Activated CD4-positive, alpha-beta T cell treated with anti-CD3 and anti-CD28 coated beads, Interleukin-2, amount 10 ng/mL, durations not matched to agents 24 days and 14 days (primary cell): ENCODE measurements at places on chromosomes 6 and 20. TPM values are rescaled to one million over a fixed set of nuclear protein-coding genes. Genes with fewer than 3 reads are reported as not detected.
A peak's percentile ranks its signal among the peaks of the same experiment; 100 is the strongest.

DNA sequence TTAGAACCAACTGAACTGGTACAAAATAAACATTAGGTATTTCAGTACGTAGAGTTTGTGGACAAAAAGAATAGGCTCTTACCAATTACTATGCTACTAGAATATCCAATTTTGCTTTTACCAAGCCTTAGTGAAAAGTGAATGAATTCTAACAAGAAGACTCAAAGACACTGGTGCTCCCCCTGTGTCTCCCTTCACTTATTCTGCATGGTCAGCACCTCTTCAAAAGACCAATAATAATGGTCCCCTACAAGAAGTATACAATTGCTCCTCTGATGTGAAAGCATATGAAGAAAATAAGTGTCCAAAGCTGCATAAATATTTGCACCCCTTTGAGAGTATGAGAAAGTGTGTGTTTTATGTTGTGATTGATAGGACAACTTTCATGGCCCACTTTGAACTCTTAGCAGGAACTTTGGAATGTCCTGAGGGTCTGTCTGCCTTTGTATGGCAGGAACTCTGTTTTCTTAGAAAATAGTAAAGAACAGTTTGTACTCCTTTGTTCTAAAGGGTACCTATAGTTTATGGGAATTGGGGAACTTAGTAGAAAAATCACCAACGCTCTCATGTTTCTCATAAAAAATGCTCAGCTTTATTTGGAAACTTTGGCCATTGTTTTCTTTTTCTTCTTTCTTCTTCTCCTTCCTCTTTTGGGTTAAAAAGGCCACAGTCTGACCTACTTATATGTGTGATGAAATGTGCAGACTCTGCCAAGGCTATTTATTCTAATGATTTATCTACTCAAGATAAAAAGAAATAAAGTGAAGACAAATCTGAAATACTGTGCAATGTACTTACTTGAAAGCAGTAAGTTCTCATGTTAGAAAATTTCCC lies 352.4 kb downstream of the LAMA2 start:
- DNase-seq = no peak

- DNase-seq = no peak
Observed at GRCh38 chr6:7087066-7087465, 20.7 kb upstream of the RREB1 start.

DNA sequence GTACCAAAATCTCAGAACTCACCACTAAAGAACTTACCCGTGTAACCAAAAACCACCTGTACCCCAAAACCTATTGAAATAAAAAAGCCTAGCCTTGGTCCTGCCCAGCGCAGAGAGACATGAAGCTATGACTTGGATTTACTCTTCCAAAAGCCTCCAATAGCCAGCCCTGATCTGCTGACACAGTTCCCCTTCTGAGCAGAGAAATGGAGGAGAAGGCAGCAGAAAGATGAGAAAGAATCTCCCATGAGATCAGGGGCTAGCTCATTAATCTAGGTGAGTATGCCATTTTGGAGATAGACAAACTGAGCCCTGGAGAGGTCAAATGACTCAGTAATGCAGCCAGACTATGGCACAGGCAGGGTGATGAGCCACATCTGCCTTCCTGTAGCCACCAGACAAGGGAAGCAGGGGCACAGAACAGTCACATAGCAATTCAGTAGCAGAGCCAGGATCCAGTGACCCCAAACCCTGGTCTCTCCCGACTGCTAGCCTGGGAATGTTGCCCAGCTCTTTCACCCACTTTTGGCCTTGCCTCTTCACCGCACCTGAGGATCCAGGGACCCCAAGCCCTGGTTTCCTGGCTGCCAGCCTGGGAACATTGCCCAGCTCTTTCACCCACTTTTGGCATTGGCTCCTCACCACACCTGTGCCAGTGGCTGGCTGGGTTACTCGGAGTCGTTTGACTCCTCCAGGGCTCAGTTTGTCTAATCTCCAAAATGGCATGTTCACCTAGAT lies 7.2 kb upstream of the SDCBP2 start:
- no peak for DNase-seq

GRCh38 chr20:3483309-3483708 lies 12.5 kb downstream of the ATRN start:
- peak; percentile 37 for DNase-seq

DNA sequence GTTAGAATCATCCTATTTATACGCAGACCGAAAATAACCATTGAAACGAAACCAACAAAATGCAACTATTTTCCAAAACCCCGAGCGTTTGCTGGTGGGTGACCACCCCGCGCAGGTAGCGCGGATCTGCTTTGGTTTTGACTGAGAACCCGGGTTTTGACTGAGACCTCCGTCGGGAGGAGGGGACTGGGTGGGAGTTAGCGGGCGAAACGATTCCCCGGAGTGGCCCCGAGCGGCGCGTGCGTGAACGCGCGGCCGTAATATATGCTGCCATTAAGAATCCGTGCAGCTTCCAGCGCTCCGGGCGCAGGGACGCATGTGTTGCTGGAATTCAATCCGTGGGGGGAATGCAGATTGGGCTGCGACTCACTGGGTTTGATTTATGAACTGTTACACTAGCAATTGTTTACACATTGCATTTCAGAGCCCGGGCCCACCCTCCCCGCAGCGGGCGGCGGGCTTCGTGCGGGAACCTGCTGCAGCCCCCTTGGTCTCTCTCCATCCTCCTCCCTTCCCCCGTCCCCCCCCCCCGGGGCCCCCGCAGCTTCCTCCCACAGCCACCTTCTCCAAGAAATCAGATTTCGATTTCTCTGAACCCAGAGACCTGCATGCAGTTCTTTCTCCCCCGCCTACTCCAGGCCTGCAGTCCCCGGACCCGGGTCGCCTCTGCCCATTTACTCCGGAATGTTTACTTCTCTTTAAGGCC lies 9.9 kb downstream of the NRN1 start:
- DNase-seq = peak; percentile 77

DNA sequence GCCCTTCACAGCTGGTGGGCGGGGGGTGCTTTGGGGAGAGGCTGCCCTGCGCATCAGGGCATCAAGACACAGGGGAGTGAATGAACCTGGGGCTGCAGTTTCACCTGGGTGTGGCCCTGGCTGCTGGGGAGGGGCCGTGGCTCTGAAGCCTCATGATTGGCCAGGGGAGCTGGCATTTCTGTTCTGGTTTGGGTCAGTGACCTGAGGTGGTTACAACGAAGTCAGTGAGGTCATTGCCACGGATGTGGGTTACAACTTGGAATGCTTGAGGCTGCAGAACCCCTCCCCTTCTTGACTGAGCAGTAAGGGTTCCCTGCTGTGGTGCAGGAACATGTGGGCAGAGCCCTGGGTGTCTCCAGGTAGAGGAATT lies 3.0 kb downstream of the TCEA2 start:
- peak; percentile 93 for DNase-seq

DNA sequence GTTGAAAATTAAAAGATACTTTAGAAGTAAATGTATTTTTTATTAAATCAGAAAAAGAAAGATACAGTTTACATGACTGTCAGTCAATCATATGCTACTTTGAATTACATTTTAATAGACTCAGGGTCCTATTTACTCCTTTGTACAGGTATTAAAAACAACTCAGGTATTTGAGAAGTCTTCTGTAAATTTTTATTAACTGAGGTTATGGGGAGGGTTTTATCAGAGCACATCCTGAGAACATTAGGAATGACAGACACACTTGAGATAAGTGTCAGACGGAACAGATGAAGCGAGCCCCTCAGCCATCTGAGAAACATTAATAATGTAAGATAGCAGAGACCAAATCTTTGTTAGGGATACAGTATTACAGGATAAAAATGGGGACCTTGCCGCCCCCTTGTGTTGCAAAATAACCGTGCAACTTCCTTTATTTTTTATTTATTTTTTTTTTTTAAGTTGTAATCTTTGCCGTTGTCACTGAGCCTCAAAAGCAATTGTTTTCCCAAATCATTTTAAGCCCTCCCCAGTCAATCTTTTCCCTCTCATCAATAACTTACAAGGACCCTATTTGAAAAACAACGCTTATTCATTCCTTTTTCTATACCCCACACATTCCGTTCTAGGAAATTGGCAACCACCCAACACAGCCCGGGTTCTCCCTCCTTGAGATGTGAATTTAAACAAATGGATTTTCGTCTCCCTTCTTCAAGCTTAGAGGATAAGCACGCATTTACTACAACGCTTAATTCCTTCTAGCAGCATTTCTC lies 126.7 kb downstream of the BCAS1 start:
- DNase-seq = peak; percentile 80

GRCh38 chr20:57967364-57967763 lies 257.5 kb upstream of the PMEPA1 start:
- no peak for DNase-seq

GRCh38 chr6:156658186-156658965 lies 118.8 kb upstream of the ARID1B start:
- no peak for DNase-seq

- DNase-seq = no peak
Observed at GRCh38 chr20:32440758-32441078, 82.6 kb downstream of the ASXL1 start.

DNA sequence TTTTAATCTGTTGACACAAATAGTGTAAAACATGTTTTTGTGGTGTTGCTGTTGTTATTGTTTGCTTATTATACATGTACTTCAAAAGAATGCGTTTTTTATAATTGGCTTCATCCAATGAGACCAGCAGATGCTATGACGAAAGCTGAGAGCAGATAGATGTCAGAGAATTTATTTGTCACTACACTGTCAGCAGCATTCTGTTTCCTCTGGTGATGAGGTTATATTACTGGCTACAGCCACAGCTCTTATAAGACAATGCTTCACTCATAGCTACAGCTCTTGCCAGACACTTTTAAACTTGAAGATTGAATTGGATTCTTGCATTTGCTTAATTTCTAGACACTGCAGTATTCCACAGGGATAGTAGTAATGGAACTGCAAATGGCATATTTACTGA lies 860.5 kb downstream of the TBC1D32 start:
- no peak for DNase-seq

GRCh38 chr6:77249560-77249959 lies 213.7 kb downstream of the HTR1B start:
- DNase-seq = no peak

DNA sequence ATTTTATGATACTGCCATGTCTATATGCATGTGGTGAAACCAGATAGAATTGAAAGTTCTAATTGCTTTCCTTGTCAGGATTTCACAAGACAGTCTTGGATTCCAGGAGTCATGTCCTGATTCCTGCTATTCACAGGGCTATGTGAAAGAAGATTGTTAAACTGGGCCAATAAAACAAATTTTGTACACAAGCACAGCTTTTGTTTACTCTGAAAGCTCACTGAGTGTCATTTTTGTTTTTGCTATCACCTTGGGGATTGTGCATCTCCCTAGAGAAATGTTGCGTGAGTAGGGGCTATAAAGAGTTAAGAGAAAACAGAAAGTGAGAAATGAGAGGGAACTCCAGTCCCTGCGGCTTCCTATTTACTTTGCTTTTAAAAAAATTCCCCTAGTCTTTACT lies 627.5 kb downstream of the PKHD1 start:
- no peak for DNase-seq

GRCh38 chr20:50627747-50628146 lies 63.6 kb downstream of the RIPOR3 start:
- DNase-seq = no peak

GRCh38 chr6:121436960-121437850 lies 1.8 kb downstream of the GJA1 start:
- peak; percentile 68 for DNase-seq

GRCh38 chr20:21509597-21510371 lies 4.1 kb downstream of the NKX2-2 start:
- peak; percentile 66 for DNase-seq

DNA sequence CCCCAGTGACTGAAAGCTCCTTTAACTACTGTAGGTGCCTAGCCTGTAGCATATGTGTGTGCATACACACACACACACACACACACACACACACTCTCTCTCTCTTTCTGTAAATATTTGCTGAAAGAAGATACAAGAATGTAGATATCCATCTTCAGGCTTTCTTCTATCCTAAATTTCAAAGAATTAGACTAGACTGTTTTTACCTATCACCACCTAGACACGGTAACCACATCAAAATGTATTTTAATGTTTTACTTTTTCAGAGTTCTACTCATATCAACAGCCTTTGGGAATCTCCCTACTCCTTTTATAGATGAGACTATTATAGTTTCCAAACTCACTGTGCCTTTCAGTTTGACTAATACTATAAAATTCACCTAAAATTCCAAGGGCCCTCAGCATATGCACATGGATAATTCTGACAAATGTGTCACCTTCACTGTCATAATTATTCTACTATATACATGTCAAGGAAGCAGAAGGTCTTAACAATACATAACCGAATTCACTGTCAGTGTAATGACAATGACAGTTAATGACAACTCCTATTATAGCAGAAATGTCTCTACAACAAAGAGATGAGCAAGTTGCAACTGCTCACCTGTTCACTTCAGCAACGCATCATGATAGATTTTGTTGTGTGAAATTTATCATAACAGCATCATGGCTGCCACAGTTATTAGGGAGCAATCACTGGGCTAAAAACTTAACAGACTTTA lies 236.5 kb downstream of the GMPR start:
- DNase-seq = peak; percentile 70

GRCh38 chr20:62989201-62989601 lies 17.6 kb downstream of the BHLHE23 start:
- DNase-seq = peak; percentile 69

GRCh38 chr6:163008626-163009025 lies 280.9 kb downstream of the PACRG start:
- DNase-seq = no peak

- DNase-seq = no peak
Observed at GRCh38 chr6:53282234-53282633, 66.5 kb downstream of the ELOVL5 start.

DNA sequence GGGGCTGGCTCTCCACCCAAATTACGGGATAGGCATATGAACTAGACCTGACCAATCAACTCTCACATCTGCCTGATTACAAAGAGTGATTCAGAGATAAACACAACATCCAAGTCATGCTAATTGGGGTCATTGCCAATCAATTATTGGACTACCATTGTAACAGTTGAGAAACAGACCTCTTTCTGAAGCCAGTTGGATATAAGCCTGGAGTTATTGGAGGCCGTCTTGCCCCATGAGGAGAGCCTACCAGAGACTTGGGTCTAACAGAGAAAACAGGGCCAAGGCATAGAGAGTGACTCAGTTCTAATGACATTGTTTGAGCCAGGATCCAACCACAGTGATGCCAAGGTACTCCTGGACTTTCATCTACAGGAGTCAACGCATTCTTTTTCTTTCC lies 39.4 kb upstream of the HIVEP2 start:
- DNase-seq = no peak

DNA sequence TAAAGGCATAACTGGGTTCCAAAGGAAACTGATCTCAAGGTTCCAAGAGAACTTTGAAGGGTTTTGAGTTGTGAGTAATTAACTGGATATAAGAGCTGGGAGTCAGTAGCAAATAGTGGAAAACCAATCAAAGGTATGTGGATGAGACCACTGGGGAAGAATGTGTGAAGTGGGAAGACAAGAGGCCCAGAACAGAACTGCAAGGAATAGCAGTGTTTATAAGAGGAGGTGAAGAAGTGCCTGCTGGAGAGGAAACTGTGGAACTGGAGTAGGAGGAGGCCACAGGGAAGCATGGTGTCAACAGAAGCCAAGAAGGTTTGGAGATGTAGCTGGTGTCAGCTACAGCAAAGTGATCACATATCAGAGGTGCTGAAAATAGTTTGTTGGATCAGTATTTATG lies 18.7 kb upstream of the HDAC2 start:
- no peak for DNase-seq

- DNase-seq = no peak
Observed at GRCh38 chr6:53833155-53833554, 38.4 kb downstream of the LRRC1 start.

- no peak for DNase-seq
Observed at GRCh38 chr20:36275441-36276189, 30.5 kb upstream of the DLGAP4 start.

FAM184A gene
- 7.5 and 9.0 TPM in 2 replicates for total RNA-seq

RPS6KA2 gene
- 2.8 and 3.1 TPM in 2 replicates for total RNA-seq

NTSR1 gene
- total RNA-seq = not detected in 2 replicates

SLC22A1 gene
- 2.2 and 3.1 TPM in 2 replicates for total RNA-seq

ATP6V1G2 gene
- 0.89 and 0.92 TPM in 2 replicates for total RNA-seq

CYP39A1 gene
- total RNA-seq = not detected in 2 replicates

MCHR2 gene
- total RNA-seq = not detected in 2 replicates
